Kidney epithelial cell (primary cell): ENCODE measurements at places on chromosomes 12 and 14.

DNA sequence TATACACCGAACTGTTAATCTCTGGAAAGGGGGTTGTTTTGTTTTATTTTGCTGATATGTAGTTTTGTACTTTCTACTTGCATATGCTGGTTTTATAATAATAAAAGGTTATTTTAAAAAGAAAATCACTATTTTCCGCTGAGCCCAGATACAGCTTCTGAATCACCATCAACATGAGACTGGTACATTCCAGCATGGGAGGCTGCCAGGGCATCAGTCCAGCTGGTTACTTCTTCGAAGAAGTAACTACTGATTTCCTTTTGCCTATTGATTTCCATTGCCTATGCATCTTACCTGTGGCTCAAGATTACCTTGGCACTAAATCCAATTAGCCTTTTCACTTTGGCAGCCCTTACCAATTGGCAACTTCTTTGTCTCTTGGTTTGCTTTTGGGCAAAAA is 11.7 kb upstream of the OSBPL8 start:
- no peak for DNase-seq

- no peak for DNase-seq
These were observed 9.1 kb downstream of the SNX6 start for GRCh38 chr14:34620839-34621238.

- DNase-seq, result no peak
These were observed 11.0 kb downstream of the TPCN1 start for GRCh38 chr12:113232089-113232839.

DNA sequence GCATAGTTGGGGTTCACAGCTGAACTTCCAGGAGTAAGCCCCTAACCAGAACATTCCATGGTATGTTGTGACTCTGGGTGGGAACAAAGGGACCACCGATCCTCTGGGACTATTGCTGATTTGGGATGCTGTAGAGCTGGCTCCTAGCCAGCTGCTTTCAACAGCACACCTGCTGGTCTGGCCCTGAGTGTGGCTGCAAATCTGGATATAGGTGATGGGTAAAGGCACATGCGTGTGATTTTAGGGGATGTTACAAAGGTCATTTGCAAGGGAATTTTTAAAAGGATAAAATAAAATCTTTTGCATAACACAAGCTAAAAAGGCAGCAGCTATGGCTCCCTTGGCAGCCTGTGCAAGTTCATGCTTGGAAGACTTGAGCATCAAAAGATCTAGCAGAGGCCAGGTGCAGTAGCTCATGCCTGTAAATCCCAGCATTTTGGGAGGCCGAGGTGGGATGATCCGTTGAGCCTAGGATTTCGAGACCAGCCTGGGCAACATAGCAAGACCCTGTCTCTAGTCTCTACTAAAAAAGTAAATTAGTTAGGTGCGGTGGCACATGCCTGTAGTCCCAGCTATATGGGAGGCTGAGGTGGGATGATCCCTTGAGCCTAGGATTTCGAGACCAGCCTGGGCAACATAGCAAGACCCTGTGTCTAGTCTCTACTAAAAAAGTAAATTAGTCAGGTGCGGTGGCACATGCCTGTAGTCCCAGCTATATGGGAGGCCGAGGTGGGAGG is 1.6 kb downstream of the ALDH2 start:
- no peak for DNase-seq

DNA sequence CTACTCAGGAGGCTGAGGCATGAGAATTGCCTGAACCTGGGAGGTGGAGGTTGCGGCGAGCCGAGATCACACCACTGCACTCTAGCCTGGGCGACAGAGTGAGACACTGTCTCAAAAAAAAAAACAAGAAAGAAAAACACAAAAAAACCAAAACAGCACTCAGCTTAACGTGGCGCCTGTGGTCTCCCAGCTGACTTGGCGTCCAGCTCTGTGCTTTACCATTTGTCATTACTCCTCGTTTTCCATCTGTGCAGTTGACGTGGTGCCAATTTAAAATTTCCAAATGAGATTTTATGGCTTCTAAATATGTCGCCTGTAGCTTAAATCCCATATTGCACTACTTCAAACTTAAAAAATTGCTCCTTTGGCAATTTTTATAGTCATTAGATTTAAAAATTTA is 2.0 kb downstream of the MGP start:
- no peak for DNase-seq

DNA sequence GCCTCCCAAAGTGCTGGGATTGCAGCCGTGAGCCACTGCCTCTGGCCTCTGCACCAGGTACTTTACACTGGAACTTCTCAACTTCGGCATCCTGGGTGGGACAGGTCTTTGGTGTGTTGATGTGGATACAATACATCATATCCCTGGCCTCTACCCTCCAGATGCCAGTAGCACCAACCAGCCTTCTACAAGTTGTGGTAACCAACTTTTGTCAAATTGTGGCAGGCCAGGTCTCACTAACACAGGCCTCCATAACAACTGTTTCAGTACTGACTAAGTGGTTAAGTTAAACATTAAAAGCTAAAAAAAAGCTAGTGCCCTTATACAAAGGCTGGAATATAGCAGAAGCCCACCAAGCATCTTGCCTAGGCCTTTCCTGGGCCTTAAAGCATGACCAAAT is 232.9 kb downstream of the PCNX1 start:
- DNase-seq, result no peak

GRCh38 chr12:54657105-54657607 is 9.0 kb upstream of the DCD start:
- DNase-seq, result no peak

GRCh38 chr14:104806625-104807465 is 5.9 kb downstream of the ZBTB42 start:
- DNase-seq, result no peak
